CD4-positive, alpha-beta T cell treated with Interleukin-12 subunit alpha and Interleukin-12 subunit beta, for 1 hour (primary cell): ENCODE measurements at places on chromosomes 13 and 19.
A peak's percentile ranks its signal among the peaks of the same experiment; 100 is the strongest.

DNA sequence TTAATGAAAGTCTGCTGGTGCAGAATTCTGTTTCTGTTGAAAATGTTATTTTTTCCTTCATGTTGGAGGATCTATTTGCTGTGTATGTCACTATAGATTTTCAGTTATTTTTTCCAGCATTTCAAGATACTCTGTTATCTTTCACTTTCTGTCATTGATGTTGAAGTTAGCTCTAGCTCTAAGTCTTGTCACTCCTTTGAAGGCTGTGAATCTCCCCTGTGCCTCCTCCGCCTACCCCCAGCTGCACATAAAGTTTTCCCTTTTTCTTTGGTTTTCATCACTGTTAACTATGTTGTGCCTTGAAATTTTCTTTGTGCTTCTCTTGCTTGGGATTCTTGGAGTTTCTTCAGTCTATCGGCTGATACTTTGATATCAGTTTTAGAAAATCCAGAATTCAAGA lies 20.8 kb downstream of the URI1 start:
- no peak for DNase-seq

DNA sequence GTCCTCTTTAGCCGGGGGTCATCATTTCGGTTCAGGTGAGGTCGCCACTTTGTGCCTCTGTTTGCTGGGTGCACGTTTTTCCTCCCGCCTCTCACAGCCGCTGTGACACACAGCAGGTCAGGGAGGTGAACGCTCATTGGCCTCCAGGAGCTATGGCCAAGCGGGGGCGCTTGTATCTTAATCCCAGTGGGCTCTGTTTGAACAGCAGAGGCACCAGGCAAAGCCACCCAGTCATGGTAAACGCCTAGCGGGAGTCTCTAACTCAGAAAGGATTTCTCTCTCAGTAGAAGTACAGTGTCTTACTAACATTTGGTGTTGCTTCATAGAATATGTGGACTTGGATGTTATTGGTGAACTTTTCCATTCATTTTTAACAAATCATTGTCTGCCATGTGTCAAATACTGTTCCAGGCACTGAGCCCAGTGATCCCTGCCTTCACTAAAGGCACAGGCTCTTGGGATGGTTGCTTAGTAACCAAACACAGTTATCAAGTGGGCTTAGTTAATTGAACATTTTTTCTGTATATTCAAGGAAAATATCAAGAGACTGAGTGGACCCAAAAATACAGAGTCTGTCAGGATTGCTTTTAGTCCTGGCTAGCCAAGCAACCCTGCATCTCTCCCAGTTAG lies 186.7 kb downstream of the STK24 start:
- no peak for DNase-seq

GRCh38 chr13:46041419-46041839 lies 11.1 kb downstream of the ZC3H13 start:
- no peak for DNase-seq

DNA sequence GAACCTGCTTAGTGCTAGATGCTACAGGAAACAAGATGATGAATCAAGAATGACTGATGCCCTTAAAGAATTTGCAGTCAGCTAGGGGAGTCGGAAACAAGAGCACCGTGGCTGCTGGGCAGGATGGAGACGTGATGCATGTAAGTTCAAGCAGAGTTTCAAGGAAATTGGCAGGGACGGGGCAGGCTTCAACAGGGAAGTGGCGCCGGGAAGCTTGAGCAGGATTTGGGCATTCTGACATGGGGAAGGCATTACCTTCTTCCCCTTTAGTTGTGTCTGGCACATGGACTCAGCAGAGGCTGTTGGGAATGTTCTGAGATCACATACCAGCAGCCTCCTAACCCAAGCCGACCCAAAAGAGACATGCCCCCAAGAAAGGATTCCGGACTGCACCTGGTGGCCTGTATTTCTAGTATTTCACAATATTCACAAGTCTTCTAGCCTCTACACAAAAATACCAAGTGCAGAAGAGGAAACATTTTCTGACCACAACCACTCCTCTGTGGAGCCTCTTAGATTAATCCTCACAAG lies 138.2 kb downstream of the CRYL1 start:
- DNase-seq: no peak

- DNase-seq: no peak
Observed at GRCh38 chr13:101412076-101412475, 4.2 kb downstream of the NALCN start.

- no peak for DNase-seq
Observed at GRCh38 chr13:47317356-47317755, 420.5 kb upstream of the HTR2A start.

GRCh38 chr13:114321256-114321655 lies 7.0 kb downstream of the CHAMP1 start:
- no peak for DNase-seq

DNA sequence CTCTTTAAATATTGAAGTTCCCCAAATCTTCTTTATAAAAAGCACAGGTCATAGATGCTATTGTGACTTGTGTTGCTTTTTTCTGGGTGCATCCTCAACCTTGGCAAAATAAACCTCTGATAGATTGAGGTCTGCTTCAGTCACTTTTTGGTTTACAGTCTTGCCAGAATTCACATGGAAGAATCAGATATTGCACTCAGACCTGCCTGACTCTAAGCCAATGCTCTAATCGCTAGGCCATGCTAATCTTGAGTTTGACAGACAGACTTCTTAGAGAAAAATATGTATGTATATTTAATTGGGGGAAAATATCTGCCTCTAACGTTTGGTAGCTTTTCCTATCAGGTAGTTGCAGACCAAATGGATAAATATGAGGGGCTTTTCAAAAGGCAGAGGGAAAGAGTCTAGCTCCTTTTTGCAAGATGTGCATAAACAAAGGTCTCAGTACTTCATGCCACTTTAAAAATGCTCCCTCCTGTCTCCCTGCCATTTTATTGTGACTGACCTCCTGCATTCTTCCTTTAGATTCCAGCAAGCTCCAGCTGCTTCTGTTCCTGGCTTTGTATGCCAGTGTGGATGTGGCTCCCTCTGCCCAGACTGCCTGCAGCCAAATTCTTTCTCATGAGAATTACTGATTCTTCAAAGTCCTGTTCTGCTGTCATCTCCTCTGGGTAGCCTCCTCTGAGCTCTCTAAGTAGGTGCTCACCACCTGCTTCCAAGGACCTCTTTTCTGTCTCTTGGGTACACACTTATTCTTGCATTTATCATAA lies 42.4 kb upstream of the RFC3 start:
- no peak for DNase-seq

DNA sequence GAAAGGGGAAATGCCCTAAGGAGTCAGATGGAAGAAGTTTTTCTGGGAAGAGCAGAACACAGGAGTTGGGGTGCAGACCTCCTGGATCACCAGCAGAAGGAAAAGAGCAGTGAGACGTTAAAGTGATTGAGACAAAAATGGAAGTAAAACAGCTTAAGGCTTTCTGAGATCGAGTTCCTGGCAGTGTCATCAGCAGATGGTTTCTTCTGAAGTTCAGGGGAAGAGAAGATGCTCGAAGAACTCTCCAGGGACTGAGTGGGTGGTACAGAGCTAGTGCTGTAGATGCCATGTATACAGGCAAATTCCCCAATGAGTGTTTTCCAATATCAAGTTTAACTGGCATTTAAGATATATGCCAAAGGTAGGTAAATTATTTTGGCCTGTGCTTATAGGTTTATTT lies 272.2 kb upstream of the KLF12 start:
- no peak for DNase-seq

GRCh38 chr19:870963-871401 lies 11.5 kb downstream of the CFD start:
- no peak for DNase-seq

DNA sequence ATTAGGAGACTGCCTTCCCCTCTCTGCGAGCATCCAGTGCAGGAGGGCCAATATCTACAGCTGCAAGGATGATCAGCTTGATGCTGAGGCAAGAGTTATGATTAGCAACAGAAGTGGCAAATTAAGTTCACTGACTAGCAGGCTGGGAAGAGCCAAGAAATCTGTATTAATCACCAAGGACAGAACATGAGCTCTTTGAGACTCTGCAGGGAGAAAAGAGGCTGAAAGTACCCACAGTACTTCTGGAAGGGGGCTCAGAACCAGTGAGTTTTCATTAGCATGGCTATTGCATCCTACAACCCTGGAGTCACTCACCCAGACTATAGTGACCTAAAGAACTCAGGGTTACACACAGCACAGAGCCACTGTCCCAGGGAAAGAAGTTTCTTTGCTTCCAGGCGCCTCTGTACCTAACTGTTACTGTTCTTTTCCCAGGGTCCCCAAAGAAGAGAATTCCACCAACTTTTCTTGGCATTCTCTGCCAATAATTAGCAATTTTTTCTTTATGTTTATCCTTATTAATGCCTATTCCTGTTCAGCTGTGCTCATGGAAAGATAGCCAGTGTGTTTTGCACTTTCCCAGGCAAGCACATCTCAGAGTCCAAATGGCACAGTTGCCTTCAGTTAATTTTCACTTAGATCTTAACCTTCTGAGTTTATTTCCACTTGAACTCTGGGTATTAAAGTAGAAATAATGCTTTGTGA lies 25.8 kb upstream of the MEDAG start:
- DNase-seq: no peak

DNA sequence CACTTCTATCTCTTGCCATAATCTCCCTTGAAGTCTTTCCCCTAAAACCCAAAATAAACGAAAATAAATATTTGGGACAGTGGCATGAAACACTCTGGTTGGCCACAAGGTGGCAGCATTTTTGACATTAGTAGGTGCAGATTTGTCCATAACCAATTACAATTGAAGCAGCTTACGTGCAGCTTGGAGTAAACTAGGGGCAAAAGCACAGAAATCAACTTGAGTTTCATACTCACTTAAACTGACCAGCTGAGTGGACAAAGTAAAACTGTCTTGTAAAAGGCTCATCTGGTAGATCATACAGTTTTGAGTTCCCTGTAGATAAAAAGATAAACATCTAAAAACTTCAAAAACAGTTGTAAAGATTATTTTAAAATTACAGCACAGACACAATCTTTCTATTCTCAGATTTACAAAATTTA lies 18.8 kb downstream of the PDCD5 start:
- DNase-seq: peak; percentile 66

DNA sequence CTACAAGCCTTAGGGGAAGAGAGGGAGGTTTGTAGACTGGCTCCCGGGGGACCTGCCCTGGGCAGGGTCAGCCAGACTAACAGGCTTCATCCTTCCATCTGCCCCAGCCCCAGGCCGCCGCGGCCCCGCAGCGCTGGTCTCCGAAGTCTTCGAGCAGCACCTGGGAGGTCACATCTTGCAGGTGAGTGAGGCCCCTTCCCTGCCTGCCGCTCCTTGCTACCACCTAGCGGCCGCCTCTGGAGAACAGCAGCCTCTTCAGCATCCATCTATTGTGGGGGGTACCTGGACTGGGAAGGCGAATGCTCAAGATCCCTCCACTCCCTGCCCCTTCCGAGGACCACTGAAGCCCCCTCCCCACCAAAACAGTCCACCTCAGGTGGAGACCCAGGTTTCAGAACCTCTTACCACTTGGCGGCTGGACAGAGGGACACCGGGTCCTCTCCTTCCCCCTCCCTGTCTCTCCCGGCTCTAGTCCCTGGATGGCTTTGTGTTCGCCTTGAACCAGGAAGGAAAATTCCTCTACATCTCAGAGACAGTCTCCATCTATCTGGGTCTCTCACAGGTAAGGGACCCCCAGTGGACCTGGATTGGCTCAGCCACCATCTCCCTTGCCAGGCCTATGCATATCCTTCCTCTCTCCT lies 12.7 kb downstream of the NPAS1 start:
- peak; percentile 73 for DNase-seq

DNA sequence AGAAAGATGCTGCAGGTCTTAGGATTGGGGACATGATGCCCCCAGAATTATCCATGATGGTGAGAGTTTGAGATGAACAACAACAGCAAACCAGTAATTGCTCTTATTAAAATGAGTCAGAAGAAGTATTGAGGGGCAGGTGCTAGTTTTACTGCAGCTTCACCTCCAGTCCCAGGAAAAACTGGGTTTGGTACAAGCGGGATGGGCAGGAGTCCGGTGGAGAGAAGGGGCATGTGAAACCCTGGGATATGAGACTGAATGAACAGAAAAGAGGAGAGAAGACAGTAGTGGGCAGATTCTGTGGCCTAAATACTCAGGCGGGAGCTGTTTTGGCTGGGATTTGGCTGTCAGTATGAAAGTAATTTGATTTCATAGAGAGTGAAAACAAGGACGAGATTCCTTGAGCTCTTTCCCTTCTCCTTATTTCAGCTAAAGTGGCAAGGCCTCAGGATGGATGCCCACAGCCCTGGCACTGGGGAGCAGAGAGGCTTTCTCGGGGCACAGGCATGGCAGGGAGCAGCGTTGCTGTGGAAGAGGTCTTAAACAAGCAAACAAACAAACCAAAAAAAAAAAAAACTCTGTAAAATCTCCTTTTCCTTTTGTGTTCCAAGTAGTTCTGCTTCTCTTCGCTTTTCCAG lies 30.7 kb downstream of the NFIX start:
- DNase-seq: no peak

GRCh38 chr19:33649627-33650305 lies 28.0 kb downstream of the CHST8 start:
- no peak for DNase-seq

GRCh38 chr19:49570997-49571676 lies 9.2 kb downstream of the NOSIP start:
- peak; percentile 63 for DNase-seq

DNA sequence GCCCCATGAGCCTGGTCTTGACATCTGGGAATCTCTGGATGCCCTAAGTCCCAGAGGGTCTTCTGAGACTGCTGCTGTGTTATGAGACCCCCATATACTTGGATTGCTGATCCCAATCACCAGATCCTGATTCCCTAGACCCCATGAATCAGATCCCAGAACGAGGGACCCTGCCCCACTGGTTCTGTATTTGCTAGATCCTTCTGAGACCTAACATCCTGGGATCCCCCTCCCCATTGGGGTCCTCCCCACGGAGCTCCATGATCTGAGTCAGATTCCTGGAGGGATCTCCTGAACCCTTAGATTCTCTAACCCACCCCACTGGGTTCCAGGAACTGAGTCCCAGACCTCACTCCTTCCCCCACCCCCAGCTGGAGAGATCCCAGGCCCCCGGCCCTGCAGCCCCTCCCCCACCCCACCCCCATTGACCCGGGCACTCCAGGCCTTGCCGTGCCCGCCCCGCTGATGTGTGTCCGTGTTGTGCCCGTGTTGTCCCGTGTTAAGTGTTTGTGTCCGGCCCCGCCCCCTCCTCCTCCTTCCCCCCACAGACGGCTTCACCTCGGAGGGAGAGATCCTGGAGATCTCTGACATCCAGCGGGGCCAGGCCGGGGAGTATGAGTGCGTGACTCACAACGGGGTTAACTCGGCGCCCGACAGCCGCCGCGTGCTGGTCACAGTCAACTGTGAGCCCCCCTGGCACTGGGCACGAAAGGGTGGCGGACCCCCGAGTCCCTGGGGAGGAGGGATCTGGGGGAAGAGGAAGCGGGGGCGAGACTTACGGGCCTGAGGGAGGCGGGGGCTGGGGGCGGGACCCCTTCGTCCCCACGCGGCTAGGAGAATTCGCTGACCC lies 15.0 kb downstream of the IGLON5 start:
- DNase-seq: no peak

GRCh38 chr19:11111771-11112144 lies 22.5 kb downstream of the LDLR start:
- no peak for DNase-seq
